Progenitor cell of endocrine pancreas (in vitro differentiated cells): ENCODE measurements at places on chromosomes 1 and 21. TPM values are rescaled to one million over a fixed set of nuclear protein-coding genes. Genes with fewer than 3 reads are reported as not detected.

TTC39A gene
- total RNA-seq = 22.4 and 26.0 TPM in 2 replicates

CCDC27 gene
- total RNA-seq = not detected in 2 replicates

CHD1L gene
- 79.6 and 80.3 TPM in 2 replicates for total RNA-seq

AMY1B gene
- not detected in 2 replicates for total RNA-seq

- no peak for DNase-seq
These were observed 63.3 kb downstream of the ERG start for GRCh38 chr21:38434913-38435533.

DNA sequence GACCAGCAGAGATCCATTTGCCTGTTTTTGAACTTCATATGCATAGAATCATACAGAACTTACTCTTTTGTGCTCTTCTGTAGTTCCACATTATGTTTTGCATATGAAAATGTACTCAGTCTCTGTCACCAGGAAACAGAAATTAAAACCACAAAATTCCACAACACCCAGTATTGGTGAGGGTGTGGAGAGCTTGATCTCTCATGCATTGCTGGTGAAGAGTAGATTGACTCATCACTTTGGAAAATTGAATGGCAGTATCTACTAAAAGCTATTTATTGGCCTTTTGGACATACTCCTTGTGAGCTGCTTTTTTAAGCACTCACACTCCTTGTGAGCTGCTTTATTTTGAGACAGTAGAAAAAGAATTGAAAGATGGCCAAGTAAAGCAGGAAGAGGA is 43.3 kb downstream of the VTCN1 start:
- DNase-seq = no peak

- no peak for DNase-seq
These were observed at the start of gene NHLH1 for GRCh38 chr1:160366731-160367515. TSS of gene NHLH1 (plus strand) at chr1:160367071. CDS start at chr1:160370732, 3,661 bp downstream.

DNA sequence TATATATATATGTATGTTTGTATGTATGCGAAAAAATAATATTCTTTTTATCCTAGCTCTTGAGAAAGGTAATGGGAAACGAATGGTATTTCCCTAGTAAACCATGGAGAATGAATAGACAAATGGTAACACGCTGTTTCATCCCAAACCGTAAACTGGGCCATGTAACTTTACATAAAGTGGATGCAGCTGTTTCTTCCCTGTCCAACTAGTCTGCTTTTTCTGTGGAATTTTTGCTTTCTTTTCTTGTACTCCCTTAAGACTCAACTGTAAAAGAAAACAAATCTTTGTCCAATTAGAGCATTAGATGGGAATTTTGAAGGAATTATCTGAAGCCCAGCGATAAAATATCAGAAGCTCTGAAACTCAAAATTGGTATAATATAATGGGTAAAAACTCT is 198.1 kb downstream of the NFIA start:
- DNase-seq = no peak

DNA sequence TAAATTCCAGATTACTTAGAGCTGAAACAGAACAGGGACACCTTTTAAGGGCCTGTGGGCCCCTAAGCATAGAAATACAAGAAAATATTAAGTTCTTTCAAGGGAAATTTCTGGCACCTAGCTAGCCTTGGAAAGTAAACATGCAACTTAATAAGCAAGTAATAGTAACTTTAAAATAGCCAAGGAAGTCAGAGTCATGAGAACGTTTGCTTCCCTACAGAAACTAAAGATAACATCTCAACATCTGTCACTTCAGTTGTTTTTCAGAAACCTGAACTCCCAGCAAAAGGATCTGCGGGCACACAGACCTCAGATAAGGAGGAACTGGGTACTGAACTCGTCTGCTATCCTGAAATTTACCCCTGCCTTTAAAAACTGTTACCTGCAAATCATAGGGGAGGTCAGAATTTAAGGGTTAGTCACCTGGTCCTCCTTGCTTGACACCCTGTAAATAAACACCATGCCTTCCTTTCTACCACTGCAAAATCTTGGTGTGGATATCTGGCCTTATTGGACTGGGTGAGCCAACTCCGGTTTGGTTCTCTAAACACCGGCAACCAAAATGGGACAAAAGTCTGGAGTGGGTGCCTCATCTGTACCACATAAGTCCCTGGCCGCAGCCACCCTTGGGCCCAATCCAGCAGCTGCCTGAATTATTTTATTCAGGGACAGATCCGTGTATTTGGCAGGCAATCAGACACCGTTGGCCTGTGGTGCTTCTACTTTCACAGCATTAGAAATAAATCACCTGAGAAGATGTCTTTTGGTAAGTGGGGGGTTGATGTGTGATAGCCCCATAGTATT is 27.9 kb downstream of the NRDC start:
- no peak for DNase-seq

GRCh38 chr21:40902993-40903392 is 56.0 kb upstream of the DSCAM start:
- no peak for DNase-seq

DNA sequence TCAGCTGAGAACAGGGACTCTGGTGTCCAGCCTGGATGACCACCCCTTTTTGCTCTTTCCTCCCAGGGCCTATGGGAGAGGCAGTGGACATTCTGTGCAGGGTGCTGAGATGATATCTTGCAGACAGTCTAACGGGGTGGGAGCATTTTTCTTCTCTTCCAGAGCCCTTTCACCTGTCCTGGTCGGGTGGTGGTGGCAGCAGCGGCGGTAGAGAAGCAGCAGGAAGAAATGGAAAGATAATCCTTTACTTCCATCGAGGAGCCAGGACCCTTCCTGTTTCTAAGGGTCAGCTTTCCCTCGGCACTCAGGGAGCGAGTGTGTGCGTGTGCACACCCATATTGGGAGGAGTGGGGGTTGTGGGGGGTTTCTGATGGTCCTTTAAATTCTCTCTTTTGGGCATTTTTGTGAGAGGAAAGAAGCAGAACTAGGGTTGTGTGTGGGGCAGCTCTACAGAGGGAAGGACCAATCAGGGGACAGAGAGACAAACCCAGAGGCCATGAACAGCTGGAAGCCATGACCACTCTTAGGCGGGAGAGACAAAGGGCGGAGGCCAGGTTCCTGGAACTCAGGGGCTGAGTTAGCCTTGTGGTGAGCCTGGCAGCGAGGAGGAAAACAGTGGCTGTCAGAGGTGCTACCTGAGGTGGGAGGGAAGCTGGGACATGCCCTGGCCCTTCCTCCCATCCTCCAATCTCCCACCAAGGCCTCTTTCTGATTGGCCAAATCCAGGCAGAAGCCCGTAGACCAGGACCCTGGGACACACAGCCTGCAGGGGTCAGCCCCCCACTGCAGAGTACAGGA is 31.2 kb upstream of the CSF3R start:
- no peak for DNase-seq

DNA sequence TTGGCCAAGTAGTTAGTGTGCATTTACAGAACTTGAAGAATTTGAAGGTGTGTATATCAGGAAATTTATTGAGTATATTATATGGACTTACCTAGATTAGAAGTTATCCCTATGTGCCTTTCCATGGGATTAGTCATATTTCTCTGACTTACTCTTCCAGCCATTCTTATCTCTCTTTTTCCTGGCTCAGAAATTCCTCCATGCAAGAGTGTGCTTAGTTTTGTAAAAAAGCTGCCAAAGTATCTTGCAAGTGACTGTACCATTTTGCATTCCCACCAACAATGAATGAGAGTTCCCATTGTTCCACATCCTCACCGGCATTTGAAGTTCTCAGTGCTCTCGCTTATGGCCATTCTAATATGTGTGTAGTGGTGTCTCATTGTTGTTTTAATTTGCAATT is 82.2 kb upstream of the GUCA2B start:
- DNase-seq = no peak

DNA sequence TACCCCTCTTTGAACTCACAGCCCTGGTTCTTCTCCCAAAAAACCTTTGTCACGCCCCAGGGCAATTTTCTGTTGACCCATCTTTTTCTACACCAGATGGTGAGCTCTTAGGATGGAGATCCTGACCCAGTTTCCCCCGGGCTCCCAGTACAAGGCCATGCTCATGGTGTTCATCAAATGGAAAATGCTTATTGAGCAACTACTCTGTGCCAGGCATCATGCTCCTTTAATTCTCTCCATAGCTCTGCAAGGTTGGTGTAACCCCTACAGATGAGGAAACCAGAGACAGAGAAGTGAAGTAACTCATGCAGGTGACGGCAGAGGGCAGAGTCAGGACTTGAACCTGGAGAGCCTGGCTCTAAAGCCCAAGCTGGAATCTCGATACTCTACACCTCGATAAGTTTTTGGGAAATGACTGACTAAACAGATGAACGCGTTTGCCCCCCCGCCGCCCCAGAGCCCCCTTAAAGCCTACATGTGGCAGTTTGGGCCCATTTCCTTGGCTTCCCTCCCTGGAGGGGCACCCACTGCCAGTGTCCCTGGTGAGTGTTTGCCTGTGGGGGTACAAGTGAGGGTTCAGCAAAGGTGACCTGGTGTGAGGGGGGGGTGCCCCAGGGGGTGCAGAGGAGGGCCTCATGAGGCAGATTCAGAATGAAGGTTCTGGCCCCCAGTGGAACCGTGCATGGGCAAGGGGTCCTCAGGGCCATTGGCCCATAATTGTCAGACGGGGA is 30.2 kb upstream of the RUNX3 start:
- no peak for DNase-seq

DNA sequence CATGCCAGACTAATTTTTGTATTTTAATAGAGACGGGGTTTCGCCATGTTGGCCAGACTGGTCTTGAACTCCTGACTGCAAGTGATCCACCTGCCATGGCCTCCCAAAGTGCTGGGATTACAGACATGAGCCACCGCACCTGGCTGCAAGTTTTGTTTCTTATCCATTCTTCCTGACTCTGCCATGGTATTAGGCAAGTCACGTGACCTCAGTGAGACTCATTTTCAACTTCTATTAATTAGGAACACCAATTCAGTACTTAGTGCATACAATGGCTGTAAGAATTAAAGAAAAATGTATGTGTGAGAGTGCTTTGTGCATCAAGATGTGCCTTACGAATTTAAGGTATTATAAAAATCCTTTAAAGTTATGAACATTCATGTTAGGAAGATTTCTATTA is 111.2 kb downstream of the CACNA1E start:
- no peak for DNase-seq

DNA sequence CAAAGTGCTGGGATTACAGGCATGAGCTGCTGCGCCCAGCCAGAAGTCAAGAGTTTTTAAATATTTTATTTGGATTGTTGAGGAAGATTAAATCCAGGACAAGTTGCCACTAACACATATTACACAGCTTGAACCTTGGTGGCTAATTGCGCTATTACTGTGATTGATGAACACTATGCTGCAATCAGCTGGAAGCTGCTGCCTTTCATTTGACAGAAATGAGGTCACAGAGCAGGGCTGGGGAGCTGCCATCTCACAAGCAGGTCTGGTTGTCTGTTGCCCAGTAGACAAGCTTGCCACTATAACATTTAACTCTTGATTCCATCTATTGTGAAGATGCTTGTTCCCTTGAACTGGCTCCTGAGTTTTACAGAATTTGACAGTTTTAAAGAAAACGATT is 37.4 kb upstream of the NRDC start:
- DNase-seq = no peak

DNA sequence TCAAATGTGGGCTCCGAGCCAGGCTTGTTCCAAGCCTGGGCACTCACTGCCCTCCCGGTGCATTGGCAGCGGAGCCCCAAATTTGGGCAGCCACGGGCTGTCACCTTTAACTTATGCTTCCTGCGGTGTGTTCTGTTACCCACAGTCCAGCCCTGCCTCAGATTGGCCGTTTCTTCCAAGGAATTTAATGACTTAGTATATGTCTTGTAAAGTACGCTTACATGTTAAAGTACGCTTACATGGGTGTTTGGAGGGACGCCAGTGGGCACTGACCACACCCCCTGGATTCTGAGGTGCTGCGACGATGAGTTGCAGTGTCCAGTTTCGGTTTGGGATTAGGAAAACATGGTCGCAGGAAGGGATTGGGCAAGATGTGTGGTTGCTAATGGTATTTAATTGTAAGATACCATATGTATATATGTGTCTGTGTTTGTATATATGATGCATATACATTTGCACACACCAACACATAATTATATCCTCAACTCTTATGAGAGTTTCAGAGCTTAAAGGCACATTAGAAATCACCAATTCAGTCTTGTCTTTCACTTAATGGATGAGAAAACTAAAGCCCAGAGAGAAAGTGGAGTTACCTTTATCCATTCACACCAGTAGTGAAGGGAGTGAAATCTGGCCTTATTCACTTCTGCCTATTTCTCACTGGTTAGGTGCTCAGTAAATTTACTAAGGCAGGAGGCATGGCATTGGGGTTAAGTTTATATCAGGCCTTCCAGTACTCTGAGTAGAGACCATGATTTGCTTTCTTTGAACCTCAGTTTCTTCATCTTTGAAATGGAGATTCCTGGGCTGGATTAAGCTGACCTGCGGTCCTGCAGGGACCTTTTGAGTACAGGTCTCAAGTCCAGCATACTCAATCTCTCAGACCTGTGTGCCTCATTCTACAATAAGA is 1.0 kb downstream of the SMYD2 start:
- DNase-seq = no peak

DNA sequence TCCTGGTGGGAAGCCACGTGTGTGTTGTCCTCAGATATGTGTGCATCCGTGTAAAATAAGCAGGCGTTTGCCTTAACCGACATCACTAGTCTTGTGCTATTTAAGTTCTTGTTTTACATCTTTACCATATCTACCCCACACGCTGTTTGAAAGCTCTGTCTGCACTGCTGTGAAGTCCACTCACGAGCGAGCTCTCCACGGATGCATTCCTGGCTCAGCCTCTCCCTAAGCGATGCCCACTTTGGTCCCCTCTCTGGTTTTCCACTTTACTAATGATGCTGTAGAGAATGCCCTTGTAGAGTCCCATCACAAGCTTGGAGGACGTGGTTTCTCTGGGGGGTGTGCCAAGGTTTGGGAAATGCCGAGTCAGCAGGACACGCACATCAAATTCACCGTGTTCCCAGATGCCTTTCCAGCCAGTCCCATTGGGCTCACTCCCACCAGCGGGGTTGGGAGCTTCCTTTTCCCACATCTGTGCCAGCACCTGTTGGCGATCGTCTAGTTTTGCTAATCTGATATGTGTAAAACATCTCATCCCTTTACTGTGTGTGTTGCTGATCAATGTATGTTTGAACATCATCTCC is 43.8 kb downstream of the ACTL8 start:
- DNase-seq = no peak

DNA sequence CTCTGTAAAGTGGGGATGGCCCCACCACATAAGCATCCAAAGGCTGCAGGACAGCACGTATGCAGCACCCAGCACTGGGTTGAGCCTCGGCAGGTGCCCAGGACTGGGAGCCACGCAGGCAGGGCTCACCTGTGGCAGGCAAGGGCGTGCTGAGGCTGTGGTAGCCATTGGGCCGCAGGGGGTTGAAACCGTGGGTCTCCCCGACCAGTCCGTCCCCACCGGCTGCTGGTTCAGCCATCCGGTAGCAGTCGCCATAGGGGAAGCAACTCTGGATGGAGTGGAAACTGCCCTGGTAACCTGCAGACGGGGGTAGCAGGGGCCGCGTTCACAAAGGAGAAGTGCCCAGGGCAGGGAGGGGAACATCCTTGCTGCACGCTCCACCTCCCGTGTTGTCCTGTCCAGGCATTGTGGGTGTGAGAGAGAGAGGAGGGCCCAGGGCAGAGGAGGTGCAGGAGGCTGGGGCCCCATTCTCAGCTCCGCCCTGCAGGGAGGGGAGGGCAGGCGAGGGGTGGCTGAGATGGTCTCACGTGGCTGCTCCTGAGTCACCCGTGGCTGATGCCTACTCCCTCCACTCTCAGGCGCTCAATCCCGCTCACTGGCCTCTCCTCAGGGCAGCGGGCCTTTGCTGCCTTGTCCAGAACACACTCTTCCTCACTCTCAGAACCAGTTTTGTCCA is 49.9 kb downstream of the DMRTB1 start:
- no peak for DNase-seq
